Activated CD4-positive, alpha-beta T cell treated with anti-CD3 and anti-CD28 coated beads, Interleukin-2, amount 10 ng/mL, durations not matched to agents 7 days and 5 days (primary cell): ENCODE measurements at places on chromosomes 7 and 10. TPM values are rescaled to one million over a fixed set of nuclear protein-coding genes. Genes with fewer than 3 reads are reported as not detected.

DNA sequence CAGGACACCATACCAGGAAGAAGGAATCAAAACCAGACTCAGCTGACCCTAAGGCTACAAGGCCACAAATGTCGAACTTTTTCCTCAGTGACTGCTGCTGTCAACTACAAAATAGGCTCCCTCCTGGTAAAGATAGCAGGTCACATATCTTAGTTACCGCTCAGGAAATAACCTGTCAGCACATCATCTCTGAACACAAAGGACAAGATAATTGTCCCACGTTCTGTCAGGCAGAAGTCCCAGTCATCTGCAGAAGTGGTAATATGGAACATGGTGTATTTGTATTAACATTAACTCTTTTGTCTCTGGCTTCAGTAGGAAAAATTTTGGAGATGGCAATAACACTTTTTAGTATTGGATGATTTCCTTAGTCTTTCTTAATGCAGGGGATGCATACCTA is 630.2 kb upstream of the LRRTM3 start:
- no peak for DNase-seq
- no peak overlapping the region for H3K4me3 ChIP-seq
- H3K4me1 ChIP-seq: no peaks in the 10 kb centered on the region
- H3K36me3 ChIP-seq: no peaks in the 10 kb centered on the region
- no peaks in the 10 kb centered on the region for H3K27me3 ChIP-seq
- H3K27ac ChIP-seq: no peak overlapping the region

- no peak for DNase-seq
- no peak overlapping the region for H3K4me3 ChIP-seq
- no peaks in the 10 kb centered on the region for H3K4me1 ChIP-seq
- H3K27ac ChIP-seq: no peak overlapping the region
- H3K27me3 ChIP-seq: no peaks in the 10 kb centered on the region
Measured at GRCh38 chr10:81570349-81570748, 304.6 kb upstream of the NRG3 start.

DNA sequence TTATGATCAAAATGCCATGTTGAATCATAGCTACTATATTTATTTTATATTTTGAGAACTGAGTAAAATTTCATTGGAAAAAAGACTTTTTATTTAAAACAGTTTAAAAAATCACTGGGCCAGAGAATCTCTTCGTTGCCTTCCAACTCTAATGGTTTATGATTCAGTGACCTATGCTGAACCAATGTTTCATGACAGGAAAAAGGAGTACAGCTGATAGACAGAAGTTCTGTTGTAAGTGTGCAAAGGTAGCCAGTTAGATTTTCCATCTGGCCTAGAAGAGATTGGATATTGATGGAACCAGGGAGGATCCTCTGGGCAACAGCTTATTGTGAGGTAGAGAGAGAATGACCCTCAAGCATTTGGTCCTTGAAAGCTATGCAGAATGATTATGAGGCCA is 745.8 kb downstream of the SUGCT start:
- DNase-seq: no peak
- no peaks in the 10 kb centered on the region for H3K36me3 ChIP-seq
- H3K4me3 ChIP-seq: no peak overlapping the region
- no peaks in the 10 kb centered on the region for H3K4me1 ChIP-seq
- no peaks in the 10 kb centered on the region for H3K27me3 ChIP-seq
- H3K27ac ChIP-seq: no peak overlapping the region

- H3K27me3 ChIP-seq: no peaks in the 10 kb centered on the region
- peaks cover 24% of the 10 kb centered on the region for H3K36me3 ChIP-seq
- H3K4me3 ChIP-seq: no peak overlapping the region
- peak overlapping the region; percentile 55 for H3K27ac ChIP-seq
Measured at GRCh38 chr7:139731802-139732470, 45.9 kb downstream of the HIPK2 start.

DRGX gene
- not detected for total RNA-seq

DNA sequence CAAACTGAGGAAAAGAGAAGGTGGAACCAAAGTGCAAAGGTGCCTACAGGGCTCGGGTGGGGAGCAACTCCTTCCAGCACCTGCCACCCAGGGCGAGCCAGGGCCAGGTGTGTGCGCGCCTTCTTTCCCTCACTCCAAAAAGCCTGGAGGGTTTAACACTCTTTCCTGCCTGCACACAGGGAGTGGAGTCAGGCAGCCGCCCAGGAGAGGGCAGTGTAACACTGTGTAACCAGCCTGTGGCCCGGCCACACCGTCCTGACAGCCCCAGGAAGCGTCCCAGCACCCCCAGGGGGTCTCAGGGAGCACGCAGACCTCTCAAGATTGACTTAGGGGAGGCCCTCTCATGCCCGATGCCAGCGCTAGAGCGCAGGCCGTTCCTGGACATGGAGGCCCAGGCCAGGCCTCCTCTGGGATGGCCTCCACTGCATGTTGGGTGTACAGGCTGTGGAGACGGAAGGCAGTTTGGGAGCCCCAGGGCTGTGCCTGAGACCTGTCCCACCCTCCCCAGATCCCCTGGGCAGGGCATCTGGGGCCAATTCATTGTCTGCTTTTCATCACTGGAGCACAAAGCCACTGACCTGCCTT is 13.4 kb downstream of the BRI3 start:
- H3K4me1 ChIP-seq: no peaks in the 10 kb centered on the region
- no peak overlapping the region for H3K27ac ChIP-seq
- H3K36me3 ChIP-seq: no peaks in the 10 kb centered on the region
- H3K4me3 ChIP-seq: no peak overlapping the region
- no peaks in the 10 kb centered on the region for H3K27me3 ChIP-seq

DNA sequence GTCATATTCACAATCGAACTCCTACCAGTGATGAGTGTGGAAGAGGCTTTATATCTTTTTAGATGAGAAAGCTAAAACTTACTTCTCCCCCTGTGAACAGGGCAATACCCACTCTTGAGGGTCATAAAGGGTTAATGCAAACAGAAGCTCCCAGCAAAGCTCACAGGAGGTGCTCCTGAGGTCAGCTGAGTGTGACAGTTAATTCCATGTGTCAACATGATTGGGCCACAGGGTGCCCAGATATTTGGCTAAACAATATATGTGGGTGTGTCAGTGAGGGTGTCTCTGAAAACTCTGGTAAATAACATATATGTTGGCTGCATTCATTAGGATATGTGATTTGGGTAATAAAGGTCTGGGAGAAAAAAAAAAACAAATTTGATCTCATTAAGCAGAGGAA is 86.0 kb downstream of the HIP1 start:
- H3K27me3 ChIP-seq: no peaks in the 10 kb centered on the region
- no peak overlapping the region for H3K27ac ChIP-seq
- no peak overlapping the region for H3K4me3 ChIP-seq
- no peak for DNase-seq

TCAF2 gene
- 22.5 TPM for total RNA-seq

DNA sequence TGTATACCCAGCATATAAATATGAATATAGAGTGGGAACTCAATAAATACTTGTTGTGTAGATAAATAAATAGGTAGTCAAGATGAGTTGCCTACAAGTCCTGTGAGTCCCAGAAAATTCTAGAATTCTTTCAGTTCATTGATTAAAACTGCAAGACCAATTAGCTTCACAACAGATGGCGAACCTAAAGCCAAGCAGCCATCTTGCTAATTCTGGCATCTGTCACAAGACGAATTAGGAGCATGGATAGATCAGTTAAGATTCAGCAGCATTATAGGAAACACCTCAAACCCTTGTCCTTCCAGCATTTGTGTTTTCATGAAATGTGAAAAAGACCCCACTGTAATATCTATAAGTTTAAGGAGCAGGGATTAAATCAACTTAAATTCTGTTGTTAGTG is 552.7 kb downstream of the MAGI2 start:
- no peak for DNase-seq
- H3K36me3 ChIP-seq: no peaks in the 10 kb centered on the region
- H3K4me3 ChIP-seq: no peak overlapping the region
- no peaks in the 10 kb centered on the region for H3K4me1 ChIP-seq
- no peak overlapping the region for H3K27ac ChIP-seq
- no peaks in the 10 kb centered on the region for H3K27me3 ChIP-seq

GRCh38 chr10:69088801-69089501 is 1.0 kb downstream of the SRGN start:
- DNase-seq: peak; percentile 78
- H3K36me3 ChIP-seq: peaks cover 25% of the 10 kb centered on the region
- peaks cover 70% of the 10 kb centered on the region for H3K4me1 ChIP-seq
- no peaks in the 10 kb centered on the region for H3K27me3 ChIP-seq
- H3K27ac ChIP-seq: peak overlapping the region; percentile 97
- H3K4me3 ChIP-seq: peak overlapping the region; percentile 90

CDK14 gene
- total RNA-seq: not detected

C7orf57 gene
- 0.21 TPM for total RNA-seq

GRCh38 chr7:2511769-2512168 is 7.8 kb upstream of the LFNG start:
- no peaks in the 10 kb centered on the region for H3K36me3 ChIP-seq
- H3K4me1 ChIP-seq: peaks cover 54% of the 10 kb centered on the region
- H3K27ac ChIP-seq: peak overlapping the region; percentile 95
- H3K27me3 ChIP-seq: no peaks in the 10 kb centered on the region

- peak; percentile 94 for DNase-seq
- H3K27ac ChIP-seq: peak within 1 kb of the TSS; percentile 98
Measured at GRCh38 chr10:18651324-18652007, at the start of gene NSUN6. Gene NSUN6 (minus strand): TSS chr10:18651587. CDS start chr10:18651203, 384 bp downstream.

HKDC1 gene
- total RNA-seq: 10.9 TPM

DNA sequence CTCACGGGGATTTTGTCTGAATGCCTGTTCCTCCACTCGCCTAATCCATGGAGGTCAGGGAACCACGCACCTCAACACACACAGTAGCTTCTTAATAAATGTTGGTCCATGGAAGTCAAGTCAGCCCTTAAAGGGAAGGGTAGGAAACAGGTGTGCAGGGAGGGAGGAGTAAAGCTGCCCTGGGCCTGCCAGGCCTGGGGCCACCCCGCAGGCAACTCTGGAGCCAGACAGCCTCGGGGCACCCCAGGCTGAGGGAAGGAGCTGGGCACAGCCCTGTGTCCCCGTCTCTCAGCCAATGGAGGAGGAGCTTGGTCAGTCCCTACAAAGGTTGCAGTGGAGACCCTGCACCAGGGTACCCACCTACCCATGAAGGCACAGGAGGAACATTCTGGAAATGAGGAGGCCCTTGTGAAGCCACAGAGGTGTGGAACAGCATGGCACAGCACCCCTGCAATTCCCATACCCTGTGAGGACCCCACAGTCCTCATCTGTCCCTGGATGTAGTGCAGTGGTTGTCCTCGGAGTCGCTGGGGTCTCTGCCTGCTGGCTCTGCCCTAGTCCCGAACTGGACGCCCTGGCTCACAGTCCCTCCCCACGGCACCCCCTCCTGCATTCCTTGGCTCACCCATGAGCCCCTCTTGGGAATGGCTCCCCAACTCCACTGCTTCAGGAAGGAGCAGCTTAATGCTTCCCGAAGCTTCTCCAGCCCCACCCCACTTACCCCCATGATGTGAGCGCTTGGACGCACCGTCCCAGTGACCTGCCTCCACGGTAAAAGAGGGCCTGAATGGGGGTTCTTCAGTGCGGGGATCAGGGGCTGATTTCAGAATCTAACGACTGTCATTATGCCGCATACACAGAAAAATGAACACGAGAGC is 79.2 kb upstream of the INSIG1 start:
- H3K36me3 ChIP-seq: no peaks in the 10 kb centered on the region
- H3K27me3 ChIP-seq: no peaks in the 10 kb centered on the region
- H3K4me3 ChIP-seq: no peak overlapping the region
- peaks cover 12% of the 10 kb centered on the region for H3K4me1 ChIP-seq

ADARB2 gene
- 0.17 TPM for total RNA-seq

DNA sequence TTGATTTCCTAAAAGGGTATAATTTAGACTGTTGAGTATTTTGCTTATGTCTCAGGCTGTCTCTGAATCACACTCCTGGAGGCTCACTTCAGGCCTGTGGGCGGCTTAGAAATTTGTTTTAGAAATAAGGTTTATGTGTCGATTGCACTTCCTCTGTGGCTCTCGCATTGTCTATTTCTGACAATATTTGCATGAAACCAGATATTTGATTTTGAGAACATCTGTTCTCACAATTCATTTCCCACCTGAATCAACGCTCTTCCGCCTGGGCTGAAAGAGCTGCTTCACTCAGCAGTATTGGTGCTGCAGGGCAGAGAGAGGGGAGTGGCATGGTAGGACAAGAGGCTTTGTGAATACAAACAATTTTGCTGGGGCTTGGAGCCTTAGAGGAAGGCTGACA is 262.0 kb downstream of the ADRA2A start:
- H3K36me3 ChIP-seq: no peaks in the 10 kb centered on the region
- no peak for DNase-seq
- H3K27ac ChIP-seq: no peak overlapping the region
- no peak overlapping the region for H3K4me3 ChIP-seq
- no peaks in the 10 kb centered on the region for H3K4me1 ChIP-seq

DNA sequence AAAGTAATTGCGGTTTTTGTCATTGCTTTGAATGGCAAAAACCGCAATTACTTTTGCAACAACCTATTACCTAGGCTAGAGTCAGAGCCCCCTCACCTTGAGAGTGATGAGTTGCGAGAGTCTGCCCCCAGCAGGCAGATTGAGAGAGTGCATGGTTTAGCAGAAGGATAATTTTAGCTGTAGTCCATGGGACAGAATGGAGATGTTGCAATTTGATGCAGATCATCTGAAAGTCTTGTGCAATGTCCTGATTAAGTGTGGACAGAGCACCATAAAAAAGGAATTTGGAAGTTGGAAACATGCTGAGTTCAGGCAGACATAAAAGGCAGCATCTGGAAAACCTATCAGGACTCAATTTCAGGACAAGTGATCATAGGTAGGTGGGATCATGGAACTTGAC is 48.7 kb downstream of the GPR141 start:
- H3K4me1 ChIP-seq: no peaks in the 10 kb centered on the region
- no peak overlapping the region for H3K4me3 ChIP-seq
- no peak overlapping the region for H3K27ac ChIP-seq
- H3K27me3 ChIP-seq: peaks cover 12% of the 10 kb centered on the region
- DNase-seq: peak; percentile 17
- no peaks in the 10 kb centered on the region for H3K36me3 ChIP-seq

PAPOLB gene
- total RNA-seq: not detected

MMRN2 gene
- total RNA-seq: not detected

DNA sequence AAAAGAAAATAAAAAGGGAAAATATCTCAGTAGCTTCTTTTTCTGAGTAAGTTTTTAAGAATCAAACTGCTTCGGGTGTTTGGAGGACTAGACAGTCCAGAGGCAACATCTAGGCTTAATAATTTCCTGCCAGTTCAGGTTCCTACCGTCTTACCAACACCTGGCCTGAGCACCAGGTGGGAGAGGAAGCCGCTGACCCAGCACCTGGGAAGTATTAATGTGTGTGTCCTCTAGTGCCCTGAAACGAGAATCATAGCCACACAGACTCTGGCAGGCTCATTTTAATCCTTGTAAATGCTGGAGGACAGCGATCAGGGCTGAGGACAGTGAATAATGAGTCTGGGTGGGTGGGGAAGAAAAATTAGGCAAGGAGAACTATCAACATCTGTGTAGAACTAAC is 137.4 kb downstream of the ZNF438 start:
- H3K4me1 ChIP-seq: no peaks in the 10 kb centered on the region
- no peaks in the 10 kb centered on the region for H3K27me3 ChIP-seq
- H3K4me3 ChIP-seq: no peak overlapping the region
- peaks cover 3% of the 10 kb centered on the region for H3K36me3 ChIP-seq
- H3K27ac ChIP-seq: no peak overlapping the region

GRCh38 chr7:84669177-84669732 is 474.7 kb upstream of the SEMA3A start:
- H3K4me3 ChIP-seq: no peak overlapping the region
- H3K4me1 ChIP-seq: no peaks in the 10 kb centered on the region
- DNase-seq: no peak
- H3K27ac ChIP-seq: no peak overlapping the region

- H3K36me3 ChIP-seq: no peaks in the 10 kb centered on the region
- no peaks in the 10 kb centered on the region for H3K27me3 ChIP-seq
- no peak overlapping the region for H3K4me3 ChIP-seq
- no peak for DNase-seq
- H3K4me1 ChIP-seq: peaks cover 2% of the 10 kb centered on the region
- H3K27ac ChIP-seq: no peak overlapping the region
Measured at GRCh38 chr7:4245866-4246470, 436.1 kb upstream of the FOXK1 start.

TET1 gene
- total RNA-seq: 3.7 TPM

CTAGE8 gene
- 0.97 TPM for total RNA-seq

DNA2 gene
- 28.4 TPM for total RNA-seq
